ENCODE measurements at places on chromosomes 3 and 15. TPM values are rescaled to one million over a fixed set of nuclear protein-coding genes. Genes with fewer than 3 reads are reported as not detected.

- DNase-seq = no peak
Observed at GRCh38 chr15:101459579-101460300, 29.8 kb downstream of the PCSK6 start.

- DNase-seq = no peak
Observed at GRCh38 chr15:77836121-77836692, 203.5 kb upstream of the LINGO1 start.

- DNase-seq = no peak
Observed at GRCh38 chr15:78449220-78449999, 11.4 kb downstream of the IREB2 start.

GRCh38 chr3:59481776-59482400 lies 432.1 kb upstream of the CFAP20DC start:
- no peak for DNase-seq

DNA sequence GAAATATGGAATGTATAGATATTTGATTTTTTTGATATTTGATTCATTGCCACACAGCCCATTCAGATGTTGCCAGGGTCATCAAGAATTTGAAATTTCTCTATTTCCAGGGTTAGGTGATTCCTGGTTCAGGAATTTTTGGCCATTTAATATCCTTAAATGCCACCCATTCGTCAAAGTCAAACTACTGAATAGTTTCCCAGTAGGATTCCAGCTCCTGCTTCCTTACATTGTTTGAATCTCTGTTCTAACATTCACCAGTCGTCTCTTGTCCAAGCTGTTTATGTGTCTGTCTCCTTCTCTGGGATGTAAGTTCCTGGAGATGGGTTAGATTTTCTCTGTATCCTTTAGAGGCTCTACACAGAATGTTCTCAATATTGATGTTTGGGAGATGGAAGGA lies 124.9 kb upstream of the TLE3 start:
- DNase-seq = no peak

- DNase-seq = no peak
Observed at GRCh38 chr3:33687406-33688010, 30.5 kb downstream of the CLASP2 start.

GRCh38 chr3:110318108-110318507 lies 753.5 kb upstream of the NECTIN3 start:
- no peak for DNase-seq

DNA sequence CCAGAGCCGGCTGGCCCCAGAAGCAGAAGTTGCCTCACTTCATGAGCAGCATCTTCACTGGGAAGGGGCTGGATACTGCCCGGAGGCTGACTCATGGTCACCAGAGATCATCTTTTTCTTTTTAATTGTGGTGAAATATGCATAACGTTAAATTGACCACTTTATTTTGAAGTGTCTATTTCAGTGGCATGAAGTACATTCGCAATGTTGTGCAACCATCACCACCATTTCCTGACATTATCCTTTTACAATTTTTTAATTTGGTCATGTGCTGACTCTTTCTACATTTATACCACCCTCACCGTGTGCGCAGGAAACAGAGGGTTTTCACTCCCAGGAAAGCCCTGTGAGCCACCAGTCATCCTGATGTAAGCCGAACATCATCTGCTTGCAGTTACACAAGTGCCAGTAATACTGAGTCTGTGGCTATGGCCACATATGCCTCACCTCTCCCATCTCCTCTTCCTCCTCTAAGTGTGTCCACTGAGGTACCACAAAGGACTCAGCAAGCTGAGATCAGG lies 51.6 kb upstream of the ABHD17C start:
- no peak for DNase-seq

DNA sequence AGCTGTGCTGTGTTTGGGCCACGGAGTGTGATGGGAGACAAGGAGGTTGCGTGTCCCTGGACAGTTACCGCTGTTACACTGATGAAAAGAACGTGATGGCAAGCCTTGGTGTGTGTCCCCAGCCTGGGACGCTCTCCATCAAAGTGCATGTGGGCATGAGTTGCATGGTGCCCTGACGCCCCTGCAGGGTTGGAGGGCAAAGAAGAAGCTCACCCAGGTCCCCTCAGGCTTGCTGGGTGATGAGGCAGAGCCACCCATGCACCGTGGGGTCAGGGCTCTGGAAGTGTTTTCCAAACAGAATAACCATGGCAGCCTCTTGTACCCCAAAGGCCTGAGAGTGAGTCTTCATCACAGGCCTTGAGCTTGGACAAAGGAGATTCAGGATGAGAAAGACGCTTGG lies 189.2 kb downstream of the ATP10A start:
- DNase-seq = no peak

DNA sequence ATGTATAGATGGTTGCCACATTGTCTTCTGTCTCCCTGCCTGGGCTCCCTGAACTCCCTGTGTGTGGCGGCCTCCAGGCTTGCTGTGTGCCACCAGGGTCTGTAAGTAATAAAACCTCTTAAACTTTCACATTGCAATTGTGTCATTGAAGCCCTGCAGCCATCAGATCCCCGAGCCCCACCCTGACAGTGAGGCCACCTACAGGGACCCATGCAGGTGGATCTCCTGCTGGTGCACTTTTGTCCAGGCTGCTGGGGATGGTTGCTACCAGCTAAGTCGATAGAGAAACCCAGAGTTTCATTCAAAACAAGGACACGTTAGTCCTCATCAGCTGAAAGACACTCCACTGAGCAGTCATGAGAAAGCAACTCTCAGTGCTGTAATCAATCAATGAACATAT lies 133.6 kb upstream of the PRICKLE2 start:
- no peak for DNase-seq

DNA sequence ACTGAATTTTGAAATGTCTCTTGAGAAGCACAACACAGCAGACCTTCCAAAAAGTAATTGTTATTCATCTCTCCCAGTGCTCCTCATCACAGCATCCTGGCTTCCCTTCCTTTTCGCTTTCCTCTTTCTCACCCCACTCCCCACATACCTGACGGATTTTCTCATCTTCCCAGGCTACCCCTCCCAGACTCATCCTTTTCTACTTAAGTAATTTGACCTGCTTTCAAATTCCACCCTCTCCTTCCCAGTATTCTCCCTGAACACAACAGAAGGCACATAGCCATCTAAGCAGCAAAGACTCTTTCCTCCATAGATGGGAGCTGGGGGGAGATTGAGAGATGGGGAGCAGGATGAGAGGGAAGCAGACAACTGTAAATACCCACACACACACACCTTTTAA lies 187.1 kb upstream of the STT3B start:
- DNase-seq = no peak

DNA sequence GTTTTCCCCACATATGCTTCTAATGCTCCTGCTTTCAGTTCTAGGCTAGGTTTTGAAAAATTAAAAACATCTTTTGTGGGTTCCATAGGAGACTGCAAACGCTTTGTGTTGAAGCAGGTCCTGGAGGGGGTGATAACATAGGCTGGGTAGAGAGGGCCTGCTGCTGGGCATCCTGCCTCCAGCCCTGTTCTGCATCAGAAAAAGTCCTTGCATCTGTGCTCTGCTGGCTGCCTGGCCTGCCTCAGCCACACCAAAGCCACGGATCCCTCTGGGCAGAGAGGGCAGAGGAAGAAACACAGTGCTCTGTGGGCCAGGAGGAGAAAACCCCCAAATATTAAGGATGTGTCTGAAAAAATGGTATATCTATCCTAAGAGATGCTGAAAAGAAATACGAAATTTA lies 3.9 kb upstream of the ARPP21 start:
- no peak for DNase-seq

DNA sequence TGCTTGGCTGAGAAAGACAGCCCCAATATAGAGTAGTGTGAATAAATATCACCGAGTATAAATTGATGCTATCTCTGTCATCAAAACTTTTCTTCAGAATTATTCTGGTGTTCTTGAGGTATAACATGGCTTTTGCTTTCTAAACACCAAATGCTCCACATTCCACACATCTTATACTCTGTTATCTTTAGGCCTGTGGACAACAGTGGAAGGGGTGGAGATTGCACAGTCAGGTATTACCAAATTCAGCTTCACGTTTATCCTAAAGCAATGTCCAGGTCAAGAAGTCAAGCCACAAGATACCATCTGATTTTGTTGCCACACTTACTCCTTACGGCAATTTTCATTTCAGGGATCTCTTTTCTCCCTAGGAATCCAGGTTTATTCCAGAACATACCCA lies 394.8 kb downstream of the SI start:
- no peak for DNase-seq

GRCh38 chr3:30989276-30990030 lies 95.0 kb upstream of the GADL1 start:
- no peak for DNase-seq

- no peak for DNase-seq
Observed at GRCh38 chr3:3069723-3070122, 40.5 kb downstream of the IL5RA start.

DNA sequence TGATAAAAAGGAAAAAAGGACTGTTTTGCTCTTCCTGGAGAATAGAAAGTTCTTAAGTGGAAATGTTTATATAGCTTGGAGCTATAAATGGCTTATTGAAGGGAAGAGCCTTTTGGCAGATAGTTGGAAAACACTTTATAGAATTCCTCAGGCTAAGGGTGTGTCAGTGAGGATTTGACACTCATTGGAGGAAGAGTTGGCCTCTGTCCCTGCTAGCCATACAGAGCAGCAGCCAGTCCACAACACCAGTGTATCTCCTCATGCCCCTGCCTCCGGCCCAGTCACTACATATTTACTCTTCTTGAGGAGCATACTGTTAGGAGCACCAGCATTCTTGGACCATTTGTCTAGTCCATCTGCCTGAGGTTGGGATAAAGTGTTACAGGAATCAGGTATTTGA lies 36.2 kb downstream of the KLHL18 start:
- no peak for DNase-seq

- DNase-seq = no peak
Observed at GRCh38 chr15:79410237-79410636, 21.9 kb upstream of the MINAR1 start.

DNA sequence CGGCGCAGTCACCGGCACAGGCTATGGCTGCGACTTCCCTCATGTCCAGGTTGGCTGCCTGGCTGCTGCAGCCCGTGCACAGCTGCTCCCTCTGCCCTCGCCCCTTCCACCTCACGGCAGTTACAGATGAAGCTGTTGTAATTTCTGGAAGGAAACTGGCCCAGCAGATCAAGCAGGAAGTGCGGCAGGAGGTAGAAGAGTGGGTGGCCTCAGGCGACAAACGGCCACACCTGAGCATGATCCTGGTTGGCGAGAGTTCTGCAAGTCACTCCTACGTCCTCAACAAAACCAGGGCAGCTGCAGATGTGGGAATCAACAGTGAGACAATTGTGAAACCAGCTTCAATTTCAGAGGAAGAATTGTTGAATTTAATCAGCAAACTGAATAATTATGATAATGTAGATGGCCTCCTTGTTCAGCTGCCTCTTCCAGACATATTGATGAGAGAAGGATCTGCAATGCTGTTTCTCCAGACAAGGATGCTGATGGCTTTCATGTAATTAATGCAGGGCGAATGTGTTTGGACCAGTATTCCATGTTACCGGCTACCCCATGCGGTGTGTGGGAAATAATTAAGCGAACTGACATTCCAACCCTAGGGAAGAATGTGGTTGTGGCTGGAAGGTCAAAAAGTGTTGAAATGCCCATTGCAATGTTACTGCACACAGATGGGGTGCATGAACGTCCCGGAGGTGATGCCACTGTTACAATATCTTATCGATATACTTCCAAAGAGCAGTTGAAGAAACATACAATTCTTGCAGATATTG lies 13.2 kb upstream of the GNB4 start:
- no peak for DNase-seq

- no peak for DNase-seq
Observed at GRCh38 chr3:139814646-139815045, 120.3 kb upstream of the CLSTN2 start.

DNA sequence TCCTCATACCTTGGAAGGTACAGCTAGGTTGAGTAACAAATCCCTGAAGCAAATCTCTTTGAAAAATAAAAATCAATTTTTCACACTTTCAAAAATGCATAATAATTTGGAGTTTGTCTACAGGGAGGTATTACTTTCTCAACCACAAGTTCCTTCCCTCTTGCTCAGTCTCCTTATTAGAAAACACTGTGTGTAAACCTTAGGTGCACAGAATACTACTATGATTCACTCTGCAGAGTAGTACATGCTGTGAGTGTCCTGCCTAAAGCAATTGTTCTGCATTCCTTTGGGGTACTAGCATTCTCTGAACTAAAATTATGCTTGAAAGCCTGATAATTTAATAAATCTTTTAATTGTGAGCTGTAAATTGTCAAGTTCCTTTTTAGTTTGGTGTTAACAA lies 115.9 kb upstream of the EPHA3 start:
- DNase-seq = no peak

GRCh38 chr15:42933886-42934667 lies 13.5 kb upstream of the TTBK2 start:
- DNase-seq = no peak

GRCh38 chr3:29263476-29263875 lies 17.4 kb upstream of the RBMS3 start:
- DNase-seq = no peak

- peak; percentile 15 for DNase-seq
Observed at GRCh38 chr3:115040673-115041286, 106.3 kb downstream of the ZBTB20 start.

DNA sequence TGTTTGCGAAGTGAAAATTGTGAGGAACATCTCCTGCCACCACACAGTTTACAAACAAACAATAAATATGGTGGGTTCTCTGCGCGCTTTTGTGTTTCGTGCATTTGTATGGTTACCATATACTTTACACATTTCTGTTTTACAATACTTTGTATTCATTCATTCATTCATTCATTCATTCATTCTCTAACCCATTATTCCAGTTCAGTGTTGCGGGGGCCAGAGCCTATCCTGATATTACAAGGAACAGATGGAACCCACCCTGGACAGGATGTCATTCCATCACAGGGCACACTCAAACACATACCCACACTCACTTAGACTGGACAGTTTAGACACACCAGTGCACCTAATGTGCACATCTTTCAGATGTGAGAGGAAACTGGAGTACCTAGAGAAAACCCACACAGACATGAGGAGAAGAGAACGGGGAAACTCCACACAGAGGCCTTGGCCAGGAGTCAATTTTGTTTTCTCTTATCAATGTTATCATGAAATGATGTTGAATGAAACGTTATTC lies 160.5 kb downstream of the FNDC3B start:
- no peak for DNase-seq

- no peak for DNase-seq
Observed at GRCh38 chr15:68183616-68184315, 21.4 kb downstream of the CALML4 start.

Gene GOLGA8Q
- 1.1 TPM for total RNA-seq

Gene CA12
- total RNA-seq = 0.74 TPM

Gene MEGF11
- total RNA-seq = 0.95 TPM

Gene TYRO3
- 41.7 TPM for total RNA-seq

Gene DAZL
- not detected for total RNA-seq

Gene CPEB1
- 19.5 TPM for total RNA-seq

Gene EIF2B5
- total RNA-seq = 60.2 TPM

Gene OPA1
- 109 TPM for total RNA-seq

Gene CPN2
- total RNA-seq = 0.08 TPM

Gene SLC15A2
- 0.41 TPM for total RNA-seq

Gene TM4SF4
- 0.46 TPM for total RNA-seq

Gene CHSY1
- 50.8 TPM for total RNA-seq

Gene ARGFX
- not detected for total RNA-seq

Gene SATB1
- 0.31 TPM for total RNA-seq

Gene GXYLT2
- 6.1 TPM for total RNA-seq
